ENCODE measurements at places on chromosomes 16 and 17. TPM values are rescaled to one million over a fixed set of nuclear protein-coding genes. Genes with fewer than 3 reads are reported as not detected.

ANKS3 gene
- 31.5 TPM for total RNA-seq

EPX gene
- not detected for total RNA-seq

EME1 gene
- 27.1 TPM for total RNA-seq

CACNA1G gene
- 6.7 TPM for total RNA-seq

CHST4 gene
- total RNA-seq = 9.9 TPM

NAGS gene
- total RNA-seq = 6.1 TPM

CORO6 gene
- total RNA-seq = 7.5 TPM

SLC13A2 gene
- total RNA-seq = not detected

KLHL10 gene
- total RNA-seq = 0.14 TPM

TCAP gene
- total RNA-seq = 2.9 TPM

TNP2 gene
- total RNA-seq = not detected
